ENCODE measurements at places on chromosomes 6 and 20. TPM values are rescaled to one million over a fixed set of nuclear protein-coding genes. Genes with fewer than 3 reads are reported as not detected.

The USP49 gene
- total RNA-seq = 18.7 TPM

The ASF1A gene
- 34.4 TPM for total RNA-seq

The ELOVL4 gene
- 10.1 TPM for total RNA-seq

The RAET1G gene
- not detected for total RNA-seq

The FGD2 gene
- 0.09 TPM for total RNA-seq

The SLA2 gene
- total RNA-seq = 0.13 TPM

The SLC22A16 gene
- total RNA-seq = not detected

The CGA gene
- not detected for total RNA-seq

The ECT2L gene
- not detected for total RNA-seq

The SLC32A1 gene
- 0.24 TPM for total RNA-seq

The PAK5 gene
- total RNA-seq = 0.20 TPM

The EYS gene
- 0.11 TPM for total RNA-seq

The RIMS1 gene
- 0.83 TPM for total RNA-seq

The KIAA1755 gene
- 0.18 TPM for total RNA-seq

The OR5V1 gene
- total RNA-seq = not detected

The DCDC2 gene
- total RNA-seq = 0.57 TPM

The FHL5 gene
- not detected for total RNA-seq

The KCNK15 gene
- 0.39 TPM for total RNA-seq

The PRR18 gene
- 0.11 TPM for total RNA-seq
